ENCODE measurements at places on chromosomes 2 and 18. TPM values are rescaled to one million over a fixed set of nuclear protein-coding genes. Genes with fewer than 3 reads are reported as not detected.

GAL3ST2 gene
- 0.33 TPM for total RNA-seq

LGALSL gene
- 8.7 TPM for total RNA-seq

CDK15 gene
- total RNA-seq, result 0.47 TPM

GRCh38 chr18:13726972-13727331, 479 bp downstream of the RNMT start:
- H3K4me1 ChIP-seq, result peaks cover 11% of the 10 kb centered on the region
- no peaks in the 10 kb centered on the region for H3K27me3 ChIP-seq
- no peaks in the 10 kb centered on the region for H3K36me3 ChIP-seq
- peak overlapping the region; percentile 85 for H3K4me3 ChIP-seq
- peak overlapping the region; percentile 84 for H3K27ac ChIP-seq

GRCh38 chr2:119339562-119339923, 27.1 kb downstream of the C2orf76 start:
- no peak overlapping the region for H3K4me3 ChIP-seq
- DNase-seq, result no peak
- no peaks in the 10 kb centered on the region for H3K36me3 ChIP-seq

- no peaks in the 10 kb centered on the region for H3K4me1 ChIP-seq
- no peak overlapping the region for H3K4me3 ChIP-seq
- DNase-seq, result no peak
- H3K27me3 ChIP-seq, result no peaks in the 10 kb centered on the region
- H3K27ac ChIP-seq, result no peak overlapping the region
These were observed 191.7 kb downstream of the EIPR1 start for GRCh38 chr2:3185910-3186309.

GRCh38 chr2:31049264-31049663, 89.0 kb downstream of the GALNT14 start:
- no peak for DNase-seq
- H3K4me1 ChIP-seq, result no peaks in the 10 kb centered on the region
- no peak overlapping the region for H3K4me3 ChIP-seq
- H3K27ac ChIP-seq, result no peak overlapping the region
- no peaks in the 10 kb centered on the region for H3K27me3 ChIP-seq

GRCh38 chr2:96594691-96595152, 43.4 kb downstream of the KANSL3 start:
- H3K4me1 ChIP-seq, result no peaks in the 10 kb centered on the region
- no peak overlapping the region for H3K4me3 ChIP-seq
- no peak overlapping the region for H3K27ac ChIP-seq
- H3K36me3 ChIP-seq, result peaks cover 26% of the 10 kb centered on the region
- DNase-seq, result no peak

- H3K4me1 ChIP-seq, result no peaks in the 10 kb centered on the region
- no peak overlapping the region for H3K4me3 ChIP-seq
- no peaks in the 10 kb centered on the region for H3K36me3 ChIP-seq
These were observed 21.5 kb upstream of the TXNL4A start for GRCh38 chr18:80009661-80010550.

DNA sequence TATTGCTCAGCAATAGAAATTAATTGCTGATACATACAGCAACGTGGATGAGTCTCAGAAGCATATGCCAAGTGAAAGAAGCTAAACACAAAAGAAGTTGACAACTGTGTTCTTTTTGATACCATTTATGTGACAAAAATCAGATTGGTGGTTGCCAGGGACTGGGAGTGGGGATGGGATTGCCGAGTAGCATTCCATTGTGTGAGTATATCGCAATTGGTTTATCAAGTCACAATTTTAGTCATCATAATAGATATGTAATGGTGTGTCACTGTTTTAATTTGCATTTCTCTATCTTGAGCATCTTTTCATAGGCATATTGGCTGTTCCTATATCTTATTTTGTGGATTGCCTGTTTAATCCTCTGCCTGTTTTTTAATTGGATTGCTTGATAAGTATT, 20.9 kb downstream of the STRADB start:
- H3K27ac ChIP-seq, result no peak overlapping the region
- H3K4me3 ChIP-seq, result no peak overlapping the region
- no peaks in the 10 kb centered on the region for H3K27me3 ChIP-seq
- H3K4me1 ChIP-seq, result no peaks in the 10 kb centered on the region
